ENCODE measurements at places on chromosomes 2 and 18. TPM values are rescaled to one million over a fixed set of nuclear protein-coding genes. Genes with fewer than 3 reads are reported as not detected.

DNA sequence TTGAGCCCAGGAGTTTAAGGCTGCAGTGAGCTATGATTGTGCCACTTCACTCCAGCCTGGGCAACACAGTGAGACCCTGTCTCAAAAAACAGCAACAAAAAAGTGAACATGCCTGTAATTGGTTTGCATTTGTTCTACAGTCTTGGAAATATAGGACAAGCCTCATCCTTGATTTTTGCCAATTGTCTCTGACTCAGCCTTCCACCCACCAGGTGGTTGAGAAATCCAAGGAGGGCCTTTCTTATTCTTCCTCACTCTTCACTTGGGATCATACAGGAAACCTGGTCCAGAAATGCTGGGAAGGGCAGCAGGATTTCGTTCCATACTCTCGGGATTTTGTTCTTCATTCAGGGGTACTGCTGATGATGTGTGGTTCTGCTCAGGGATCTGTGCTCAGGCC is 94.6 kb downstream of the CDC42EP3 start:
- no peak overlapping the region for H3K27ac ChIP-seq
- no peaks in the 10 kb centered on the region for H3K36me3 ChIP-seq
- no peaks in the 10 kb centered on the region for H3K27me3 ChIP-seq
- no peak for DNase-seq
- no peak overlapping the region for H3K4me3 ChIP-seq

The GALM gene
- 30.4 TPM for total RNA-seq

The SLC66A3 gene
- 54.5 TPM for total RNA-seq

The CHRND gene
- not detected for total RNA-seq

Data from upper lobe of left lung (tissue), 6 donors.